ENCODE measurements at places on chromosomes 7 and 10.

DNA sequence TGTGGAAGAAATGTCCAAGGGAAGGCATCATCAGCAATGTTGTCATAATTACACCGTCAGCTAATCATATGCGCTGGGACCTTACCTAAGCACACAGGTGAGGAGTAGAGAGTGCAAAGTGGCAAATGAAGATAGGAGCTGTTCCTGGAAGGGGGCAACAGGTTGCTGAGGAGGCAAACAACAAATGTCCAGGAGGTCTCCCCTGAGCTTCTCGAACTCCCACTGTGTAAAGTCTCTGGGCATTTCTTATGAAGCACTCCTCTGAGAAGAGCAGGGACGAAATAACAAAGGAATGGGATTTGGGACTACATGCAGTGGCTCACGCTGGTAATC lies 152.5 kb downstream of the DOCK4 start:
- DNase-seq, result no peak

GRCh38 chr10:49325916-49326783 lies 27.2 kb downstream of the C10orf71 start:
- no peak for DNase-seq

DNA sequence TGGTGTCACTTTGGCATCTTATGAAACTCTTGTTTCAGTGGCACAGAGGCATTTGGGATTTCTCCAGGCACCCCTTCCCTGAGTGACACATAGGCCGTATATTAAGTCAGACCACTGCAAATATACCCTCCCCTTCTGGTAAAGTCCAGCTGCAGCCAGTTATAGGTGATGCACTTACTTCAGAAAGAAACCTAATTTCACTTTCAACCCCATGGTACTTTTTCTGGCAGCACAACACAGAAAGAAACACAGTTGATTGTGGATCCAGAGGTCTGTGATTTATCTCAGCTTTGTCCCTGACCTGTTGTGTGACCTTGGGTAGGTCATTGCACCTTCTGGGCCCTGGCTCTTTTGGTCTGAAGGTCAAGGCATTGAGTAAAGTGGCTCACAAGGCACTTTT lies 173.2 kb downstream of the BUB3 start:
- DNase-seq, result no peak

- no peak for DNase-seq
Measured at GRCh38 chr10:34018129-34018528, 683.7 kb upstream of the NRP1 start.

GRCh38 chr10:110610308-110610774 lies 33.8 kb upstream of the RBM20 start:
- peak; percentile 21 for DNase-seq

GRCh38 chr10:29618341-29619171 lies 16.2 kb downstream of the SVIL start:
- no peak for DNase-seq

DNA sequence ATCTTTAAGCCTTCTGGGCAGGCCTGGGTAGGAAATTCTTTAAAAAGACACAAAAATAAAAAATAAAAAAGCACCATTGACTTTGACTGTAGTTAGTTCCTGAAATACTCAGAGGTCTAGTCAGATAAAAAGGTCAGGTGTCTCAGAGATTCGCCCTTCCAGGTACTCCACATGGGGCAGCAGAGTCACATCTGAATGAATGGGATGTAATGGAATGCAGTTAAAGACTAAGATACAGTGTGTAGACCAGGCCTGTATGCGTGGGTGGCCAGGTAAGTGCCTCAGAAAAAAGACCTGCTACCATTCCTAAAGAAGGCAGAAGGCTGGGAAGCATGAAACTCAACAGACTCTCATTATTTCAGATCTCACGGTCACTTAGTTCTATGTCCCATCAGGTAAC lies 68.6 kb upstream of the SEM1 start:
- no peak for DNase-seq

DNA sequence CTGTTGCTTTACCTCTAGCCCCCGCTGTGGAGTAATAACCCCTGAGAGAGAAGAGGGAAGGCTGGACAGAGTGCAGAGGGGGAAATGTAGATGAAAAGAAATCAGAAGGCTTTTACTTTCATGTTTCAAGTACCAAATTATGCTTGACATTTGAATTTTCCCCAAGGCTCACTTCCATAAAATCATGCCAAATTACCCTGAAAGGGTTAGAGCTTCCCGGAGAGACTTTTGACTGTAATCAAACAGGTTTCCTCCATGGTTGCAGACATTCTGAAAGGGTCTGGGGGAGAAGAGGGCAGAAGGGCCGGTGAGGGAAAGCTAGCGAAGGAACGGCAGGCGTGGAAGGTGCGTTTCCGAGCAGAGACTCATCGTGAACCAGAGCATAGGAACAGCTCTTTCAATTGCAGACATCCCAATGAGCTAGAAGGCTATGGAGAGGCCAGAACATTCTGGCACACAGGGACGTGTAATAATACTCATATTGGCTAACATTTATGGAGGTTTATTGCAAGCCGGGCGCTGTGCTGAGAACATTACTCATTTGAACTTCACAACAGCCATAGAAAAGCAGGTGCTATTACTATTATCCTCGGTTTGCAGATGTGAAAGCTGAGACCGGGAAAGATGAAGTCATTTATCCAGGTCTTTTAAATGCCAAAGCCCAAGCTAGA lies 620.8 kb upstream of the AUTS2 start:
- no peak for DNase-seq

DNA sequence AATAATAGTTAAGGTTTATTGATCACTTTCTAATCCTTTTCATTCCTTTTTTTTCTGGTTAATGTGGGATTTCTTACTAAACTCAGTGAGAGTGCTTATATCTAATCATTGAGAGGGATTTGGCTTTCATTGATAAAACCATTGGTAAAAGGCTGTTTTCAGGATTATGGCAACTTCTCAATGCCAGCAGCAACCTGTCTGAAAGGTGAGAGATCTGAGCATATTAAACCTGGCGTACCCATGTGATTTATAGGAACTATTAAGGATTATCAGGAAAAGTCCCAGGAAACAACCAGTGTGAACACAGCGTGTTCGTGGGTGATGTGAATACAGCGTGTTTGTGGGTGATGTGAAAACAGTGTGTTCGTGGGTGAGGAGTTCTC lies 65.9 kb downstream of the PDIA4 start:
- DNase-seq, result no peak

GRCh38 chr7:893686-894085 lies 17.3 kb downstream of the GET4 start:
- no peak for DNase-seq

DNA sequence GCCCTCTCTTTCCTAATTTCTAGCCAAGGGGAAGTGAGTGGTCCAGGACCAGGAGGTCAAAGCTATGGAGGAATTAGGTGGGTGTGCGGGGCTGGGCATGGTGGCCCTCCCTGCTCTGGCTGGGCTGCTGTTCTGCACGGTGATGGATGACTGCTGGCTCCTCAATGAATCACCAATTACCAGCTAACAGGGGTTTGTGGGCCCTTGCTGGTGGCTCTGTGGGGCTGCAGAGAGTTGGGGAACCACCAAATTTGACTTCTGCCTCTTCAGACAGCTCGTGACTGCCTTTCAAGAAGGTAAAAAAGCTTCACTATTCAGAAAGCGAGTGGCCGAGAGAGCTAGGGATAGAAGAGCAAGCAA lies 35.0 kb upstream of the HABP2 start:
- no peak for DNase-seq

- no peak for DNase-seq
Measured at GRCh38 chr7:94216944-94217461, 177.7 kb upstream of the COL1A2 start.

DNA sequence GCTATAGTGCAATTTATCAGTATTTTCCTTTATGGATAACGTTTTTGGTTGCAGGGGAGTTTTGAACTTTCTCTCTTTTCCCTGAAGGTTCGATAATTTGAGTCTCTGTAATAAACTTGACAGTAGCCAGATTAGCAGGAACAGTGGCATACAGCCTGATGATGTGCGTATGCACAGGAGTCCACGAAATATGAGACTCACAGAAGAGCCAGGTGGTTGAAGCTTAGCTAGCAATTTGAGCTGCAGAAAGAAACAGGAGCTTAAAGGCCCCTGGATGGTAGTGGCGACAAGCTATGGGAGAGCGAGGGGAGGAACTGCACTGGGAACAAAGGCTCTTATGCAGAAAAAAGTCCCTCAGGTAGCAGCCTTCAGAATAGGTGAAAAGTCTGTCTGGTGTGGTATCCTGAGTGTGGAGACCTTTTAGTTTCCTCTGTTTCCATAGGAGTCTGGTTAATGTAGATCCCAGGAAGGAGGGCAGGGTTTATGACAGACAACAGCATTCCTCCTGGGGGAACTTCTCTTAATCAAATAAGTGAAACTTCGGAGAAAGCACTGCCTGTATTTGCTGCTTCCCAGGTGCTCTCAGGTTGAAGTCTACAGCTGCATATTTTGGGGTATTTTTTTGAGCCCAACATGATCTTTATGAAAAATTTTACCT lies 32.7 kb downstream of the FANK1 start:
- DNase-seq, result no peak

- DNase-seq, result no peak
Measured at GRCh38 chr7:43569424-43569823, 13.5 kb upstream of the STK17A start.

DNA sequence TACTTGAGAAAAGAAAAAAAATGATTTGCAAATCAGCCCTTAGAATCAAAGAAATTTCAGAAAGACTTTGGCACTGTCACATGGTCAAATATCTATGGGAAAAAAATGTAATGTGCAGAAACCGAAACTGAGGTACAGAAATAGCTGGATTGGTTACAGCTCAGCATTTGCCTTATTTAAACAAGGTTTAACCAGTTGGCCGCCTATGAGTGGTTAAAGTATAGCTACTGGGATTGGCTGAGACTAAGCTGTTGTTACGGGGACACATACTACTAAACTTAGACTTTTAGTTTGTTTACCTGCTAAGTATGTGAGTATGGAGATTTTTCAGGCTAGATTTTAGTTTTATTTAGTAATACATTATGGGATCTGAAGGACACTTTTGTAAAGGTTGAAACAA lies 38.6 kb downstream of the SFTPD start:
- DNase-seq, result no peak

GRCh38 chr7:94100723-94101345 lies 96.7 kb upstream of the BET1 start:
- no peak for DNase-seq

DNA sequence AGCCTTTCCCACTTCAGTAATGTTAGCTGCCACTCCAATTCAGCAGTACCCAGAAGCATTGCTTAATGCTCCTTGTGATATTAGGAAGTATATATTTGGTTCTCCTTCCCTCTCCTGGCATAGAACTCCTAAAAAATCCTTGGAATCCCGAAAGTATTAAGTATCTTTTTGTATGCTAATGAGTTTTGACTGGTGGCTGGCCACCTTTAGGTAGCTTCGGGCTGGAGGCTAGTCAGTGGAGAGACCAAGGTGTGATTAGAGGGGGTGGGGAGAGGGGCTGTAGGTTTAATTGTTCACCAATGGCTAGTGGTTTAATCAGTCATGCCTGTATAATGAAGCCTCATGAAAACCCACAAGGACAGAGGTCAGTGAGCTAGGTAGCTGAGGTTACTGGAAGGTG lies 12.2 kb downstream of the COMTD1 start:
- DNase-seq, result no peak

- peak; percentile 66 for DNase-seq
Measured at GRCh38 chr10:62244785-62245467, 23.7 kb downstream of the RTKN2 start.

DNA sequence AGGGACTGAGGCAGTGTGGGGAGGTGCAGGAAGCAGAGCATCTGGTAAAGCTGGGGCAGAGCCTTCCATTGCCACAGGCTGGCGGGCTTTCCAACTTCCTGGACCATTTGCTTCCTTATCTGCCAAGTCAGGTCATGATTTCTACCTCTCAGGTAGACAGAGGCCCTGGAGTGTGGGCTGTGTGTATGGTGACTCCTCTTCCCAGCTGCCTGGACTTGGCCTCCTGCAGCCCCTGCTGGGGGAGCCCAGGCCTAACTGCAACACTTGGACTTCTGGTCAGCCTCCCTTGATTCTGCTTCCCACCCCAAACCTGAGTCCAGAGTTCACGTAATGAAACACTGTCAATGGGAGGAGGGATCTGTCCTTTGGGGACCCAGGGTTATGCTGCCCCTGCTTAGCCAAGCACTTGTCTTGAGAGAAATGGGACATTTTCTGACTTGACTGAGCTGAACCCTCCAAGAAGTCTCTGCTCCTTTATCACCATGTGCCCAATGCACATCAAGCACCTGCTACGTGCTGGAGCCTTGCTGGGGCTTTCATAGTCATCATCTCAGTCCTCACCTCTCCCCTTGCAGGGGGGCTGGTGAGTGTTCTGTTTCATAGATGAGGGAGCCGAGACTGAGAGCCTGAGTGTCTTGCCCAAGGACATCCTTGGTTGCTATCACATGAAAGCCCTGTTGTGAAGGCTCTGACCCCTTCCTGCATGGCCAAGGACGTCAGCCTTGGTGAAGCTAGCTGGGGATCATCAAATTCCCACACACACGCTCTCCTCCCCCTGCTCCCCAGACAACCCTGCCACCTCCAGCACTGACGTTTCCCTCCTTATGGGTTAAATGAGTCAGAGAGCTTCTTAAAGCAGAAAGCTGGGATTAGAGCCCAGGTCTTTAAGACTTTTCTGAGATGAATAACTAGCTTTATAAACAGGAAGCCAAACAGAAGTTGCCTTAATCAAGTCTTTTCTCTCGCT lies 3.4 kb downstream of the CLEC2L start:
- no peak for DNase-seq

DNA sequence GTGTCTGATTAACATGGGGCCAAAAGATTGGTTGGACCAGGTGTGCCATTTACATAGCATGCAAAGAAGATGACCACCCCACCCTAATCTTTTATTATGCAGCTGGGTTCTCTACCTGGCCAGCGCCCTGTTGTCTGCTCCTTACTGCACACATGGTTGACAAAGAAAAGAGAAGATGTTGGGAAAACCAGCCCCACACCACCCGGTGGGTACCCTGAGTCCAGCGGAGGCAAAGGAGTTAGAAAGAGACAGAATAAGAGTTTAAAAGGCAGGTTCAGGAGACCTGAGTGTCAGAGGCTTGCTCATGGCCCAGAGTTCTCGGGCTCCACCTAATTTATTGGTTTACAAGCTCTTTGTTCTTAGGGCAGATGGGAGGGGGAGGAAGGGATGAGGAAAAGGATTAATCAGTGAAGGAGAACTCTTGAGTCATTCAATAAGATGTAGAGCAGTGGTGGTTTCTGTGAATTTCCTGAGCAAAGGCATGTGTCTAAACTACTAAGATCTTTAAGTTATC lies 24.1 kb upstream of the ABCA13 start:
- DNase-seq, result no peak

GRCh38 chr10:10959666-10960065 lies 58.0 kb upstream of the CELF2 start:
- DNase-seq, result no peak

DNA sequence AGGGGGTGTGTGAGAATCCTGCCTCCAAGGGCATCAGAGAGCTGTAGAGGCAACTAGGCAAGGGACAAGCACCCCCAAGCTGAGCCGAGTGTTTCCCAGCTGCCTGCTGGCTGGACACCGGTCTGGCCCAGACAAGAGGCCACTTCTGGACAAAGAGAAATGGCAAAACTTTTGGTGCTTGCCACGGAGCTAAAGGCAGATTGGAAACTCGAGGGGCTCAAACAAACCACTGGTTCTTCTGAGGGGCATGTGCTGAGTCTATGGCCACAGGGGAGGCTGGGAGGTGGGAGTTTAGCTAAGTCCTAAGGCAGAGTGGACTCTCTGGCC lies 66.5 kb upstream of the INPP5A start:
- DNase-seq, result no peak
